ENCODE measurements at places on chromosomes 7 and 10. TPM values are rescaled to one million over a fixed set of nuclear protein-coding genes. Genes with fewer than 3 reads are reported as not detected.
A peak's percentile ranks its signal among the peaks of the same experiment; 100 is the strongest.

- H3K27me3 ChIP-seq: no peaks in the 10 kb centered on the region
- H3K27ac ChIP-seq: no peak overlapping the region
- no peaks in the 10 kb centered on the region for H3K36me3 ChIP-seq
- DNase-seq: no peak
These were observed 97.8 kb downstream of the CALCR start for GRCh38 chr7:93476491-93477344.

DNA sequence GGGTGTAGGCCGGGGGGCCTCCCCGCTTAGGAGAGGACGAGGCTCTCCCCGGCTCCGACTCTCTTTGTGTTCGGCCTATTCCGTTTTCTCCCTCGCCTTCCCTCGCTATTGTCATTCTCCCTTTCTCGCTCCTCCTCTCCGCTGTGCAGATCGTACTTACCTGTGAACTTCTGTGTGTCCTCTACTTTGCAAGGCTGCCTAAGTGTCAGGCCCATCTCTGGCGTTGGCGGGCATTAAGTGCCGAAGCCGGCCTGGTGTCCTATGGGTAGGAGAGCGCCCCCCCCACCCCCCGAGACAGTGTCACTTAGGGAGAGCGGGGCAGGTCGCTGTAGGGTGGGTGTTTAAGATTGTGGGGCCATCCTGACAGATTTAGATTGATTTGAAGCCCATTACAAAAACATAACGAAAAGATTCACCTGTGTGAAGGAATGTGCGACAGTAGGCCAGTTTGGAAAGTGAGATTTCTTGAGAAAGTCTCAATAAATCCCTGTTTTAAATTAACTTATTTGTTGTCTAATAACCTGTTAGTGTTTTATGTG lies 579 bp downstream of the RBM33 start:
- peak; percentile 33 for DNase-seq
- H3K4me1 ChIP-seq: peaks cover 10% of the 10 kb centered on the region
- peak overlapping the region; percentile 97 for H3K4me3 ChIP-seq
- H3K36me3 ChIP-seq: no peaks in the 10 kb centered on the region
- H3K27me3 ChIP-seq: no peaks in the 10 kb centered on the region

DNA sequence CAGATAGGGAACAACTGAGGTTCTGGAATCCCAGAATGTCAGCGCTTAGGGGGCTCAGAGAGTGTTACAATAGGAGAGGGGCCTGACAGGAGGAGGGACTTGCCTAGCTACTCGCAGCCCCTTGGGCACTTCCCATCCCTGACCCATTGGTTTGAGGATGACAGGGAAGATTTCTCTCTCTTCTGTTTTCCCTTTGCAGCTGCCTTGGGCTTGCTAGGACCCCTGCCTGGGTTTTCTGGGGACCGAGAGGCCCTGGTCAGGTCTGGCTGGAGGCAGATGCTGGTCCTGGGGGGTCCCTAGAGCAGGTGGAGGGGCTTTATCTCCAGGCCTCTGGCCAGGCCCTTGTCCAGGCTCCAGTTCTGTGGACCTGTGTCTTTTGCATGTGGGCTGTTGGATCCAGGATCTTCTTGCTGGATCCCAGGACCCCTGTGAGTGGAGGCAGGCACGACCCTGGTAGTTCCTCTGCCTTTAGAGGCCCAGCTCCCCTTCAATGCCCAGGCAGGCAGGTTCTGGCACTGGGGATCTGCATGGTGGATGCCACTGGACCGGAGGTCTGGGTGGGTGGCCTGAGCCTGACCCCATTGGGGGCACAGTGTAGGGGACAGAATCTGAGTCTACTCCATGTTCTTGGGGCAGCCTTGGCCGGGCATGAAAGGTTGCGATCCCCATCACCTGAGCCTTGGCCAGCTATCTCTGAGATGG lies 26.9 kb downstream of the RAMP3 start:
- H3K36me3 ChIP-seq: no peaks in the 10 kb centered on the region
- H3K27ac ChIP-seq: no peak overlapping the region
- H3K4me3 ChIP-seq: no peak overlapping the region
- H3K27me3 ChIP-seq: no peaks in the 10 kb centered on the region
- DNase-seq: no peak

GRCh38 chr7:92567460-92567859 lies 22.7 kb downstream of the FAM133B start:
- H3K4me3 ChIP-seq: no peak overlapping the region
- no peaks in the 10 kb centered on the region for H3K4me1 ChIP-seq
- no peaks in the 10 kb centered on the region for H3K27me3 ChIP-seq

- H3K36me3 ChIP-seq: no peaks in the 10 kb centered on the region
- no peaks in the 10 kb centered on the region for H3K4me1 ChIP-seq
- DNase-seq: no peak
- no peak overlapping the region for H3K4me3 ChIP-seq
These were observed 1035.5 kb downstream of the LRMDA start for GRCh38 chr10:76466836-76467503.

GRCh38 chr10:84190621-84191020 lies 3.7 kb upstream of the CDHR1 start:
- H3K36me3 ChIP-seq: no peaks in the 10 kb centered on the region
- no peaks in the 10 kb centered on the region for H3K27me3 ChIP-seq
- H3K4me3 ChIP-seq: no peak overlapping the region
- H3K4me1 ChIP-seq: peaks cover 3% of the 10 kb centered on the region
- no peak overlapping the region for H3K27ac ChIP-seq

ATG9B gene
- total RNA-seq: 0.27 TPM

- no peak overlapping the region for H3K4me3 ChIP-seq
- peak; percentile 7 for DNase-seq
- no peak overlapping the region for H3K27ac ChIP-seq
- H3K4me1 ChIP-seq: peaks cover 14% of the 10 kb centered on the region
These were observed 77.9 kb upstream of the LRRN3 start for GRCh38 chr7:111012799-111013675.

DNA sequence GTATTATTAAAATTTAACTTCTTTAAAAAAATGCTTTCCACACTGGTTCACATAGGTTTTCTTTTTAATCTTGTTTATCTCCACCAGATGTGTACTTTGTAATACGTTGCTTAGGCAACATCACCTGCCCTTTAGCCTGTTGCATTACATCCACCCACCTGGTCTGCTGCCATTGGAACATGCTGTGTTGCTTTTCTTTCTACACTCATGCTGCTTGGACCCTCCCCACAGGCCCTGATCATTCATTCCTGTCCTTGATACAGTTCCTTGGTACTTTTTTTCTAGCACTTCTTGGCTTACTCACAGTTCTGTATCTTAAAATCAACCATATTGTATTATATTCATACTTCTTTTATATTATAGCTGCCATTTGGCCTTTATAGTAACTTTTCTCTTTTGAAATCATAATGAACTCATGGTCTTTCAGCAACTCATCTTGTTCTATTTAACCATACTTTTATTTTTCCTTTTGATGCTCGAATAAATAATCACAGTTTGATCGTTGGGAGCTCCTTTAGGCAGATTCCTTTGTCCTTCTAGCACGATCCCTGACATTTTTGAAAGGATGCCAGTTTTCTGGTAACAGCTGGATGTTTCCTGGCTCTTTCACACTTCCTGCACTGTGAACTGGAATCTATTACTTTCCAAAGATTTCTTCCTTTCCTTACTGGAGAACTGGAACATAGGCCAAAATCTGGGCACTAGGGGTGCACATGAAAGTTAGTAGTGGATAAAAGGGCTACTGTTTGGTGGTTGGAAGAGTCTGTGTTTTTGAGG lies 125.1 kb downstream of the CDK14 start:
- H3K4me3 ChIP-seq: no peak overlapping the region
- peak; percentile 28 for DNase-seq
- peak overlapping the region; percentile 65 for H3K27ac ChIP-seq
- H3K36me3 ChIP-seq: no peaks in the 10 kb centered on the region

ARHGAP19 gene
- 7.0 TPM for total RNA-seq

DNA sequence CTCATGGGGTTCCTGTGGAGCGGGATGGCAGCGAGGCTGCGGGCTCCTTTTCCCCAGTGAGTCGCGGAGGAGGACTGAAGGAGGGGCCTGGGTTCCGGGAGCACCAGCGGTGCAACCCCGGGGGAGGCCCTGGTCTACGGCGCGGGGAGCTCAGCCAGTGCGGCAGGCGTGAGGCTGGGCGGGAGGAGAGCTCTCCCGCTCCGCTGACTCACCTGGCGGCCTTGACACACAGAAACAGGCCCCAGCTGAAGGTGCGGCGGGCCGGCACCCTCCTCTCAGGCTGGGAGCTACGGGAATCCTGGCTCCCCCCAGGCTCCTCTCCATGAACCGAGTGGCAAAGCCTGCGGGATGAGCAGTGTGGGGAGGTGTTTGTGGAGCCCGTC lies 6.8 kb upstream of the NOM1 start:
- no peak for DNase-seq
- no peaks in the 10 kb centered on the region for H3K27me3 ChIP-seq
- H3K27ac ChIP-seq: no peak overlapping the region
- no peaks in the 10 kb centered on the region for H3K36me3 ChIP-seq

AKR1C4 gene
- not detected for total RNA-seq

CC2D2B gene
- total RNA-seq: 1.2 TPM

NKX2-3 gene
- not detected for total RNA-seq

GRCh38 chr10:1531883-1532597 lies 205.3 kb downstream of the ADARB2 start:
- H3K27me3 ChIP-seq: no peaks in the 10 kb centered on the region
- H3K36me3 ChIP-seq: no peaks in the 10 kb centered on the region

DNA sequence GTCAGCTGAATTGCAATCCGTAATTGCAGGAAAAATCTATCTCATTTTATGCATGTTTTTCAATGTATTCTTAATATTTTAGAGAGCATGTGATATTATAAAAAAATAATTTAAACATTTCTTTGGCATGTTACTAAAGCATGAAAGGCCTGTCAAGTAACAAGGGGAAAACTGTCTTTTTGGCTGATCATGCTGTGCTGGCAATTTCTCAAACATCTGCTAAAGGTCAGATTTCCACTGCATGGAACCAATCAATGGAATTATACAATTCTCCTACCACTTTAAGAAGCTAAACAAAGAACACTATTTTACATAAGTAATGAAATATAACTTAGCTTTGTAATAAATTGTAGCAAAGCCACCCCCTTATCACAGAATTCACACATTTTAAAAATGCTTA lies 49.4 kb downstream of the JMJD1C start:
- no peaks in the 10 kb centered on the region for H3K27me3 ChIP-seq
- DNase-seq: no peak
- no peak overlapping the region for H3K27ac ChIP-seq

WNT16 gene
- not detected for total RNA-seq

MET gene
- total RNA-seq: 59.6 TPM

DNA sequence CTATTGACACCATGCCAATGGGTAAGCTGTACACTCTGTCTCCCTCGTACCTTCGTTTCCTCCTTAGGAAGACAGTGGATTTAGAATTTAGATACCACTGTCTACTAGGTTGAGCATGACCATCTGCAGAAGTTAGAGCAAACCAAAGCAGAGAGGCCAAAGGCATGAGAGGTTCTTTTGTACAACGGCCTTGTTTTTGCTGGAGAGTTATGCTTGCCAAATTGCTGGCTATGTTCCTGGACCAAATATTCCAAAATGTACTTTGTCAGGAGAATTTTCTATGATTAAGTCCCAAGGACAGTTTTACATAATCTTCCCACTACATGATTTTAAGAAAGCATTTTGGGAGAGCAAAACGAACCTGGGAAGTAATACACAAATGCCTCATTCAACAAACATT lies 47.9 kb upstream of the PLCE1 start:
- no peak overlapping the region for H3K27ac ChIP-seq
- DNase-seq: no peak
- H3K4me1 ChIP-seq: peaks cover 35% of the 10 kb centered on the region
- H3K4me3 ChIP-seq: no peak overlapping the region

- H3K27ac ChIP-seq: peak overlapping the region; percentile 100
- H3K4me3 ChIP-seq: no peak overlapping the region
- H3K36me3 ChIP-seq: peaks cover 37% of the 10 kb centered on the region
- peaks cover 34% of the 10 kb centered on the region for H3K4me1 ChIP-seq
- no peaks in the 10 kb centered on the region for H3K27me3 ChIP-seq
These were observed 13.4 kb downstream of the HNRNPF start for GRCh38 chr10:43395571-43396060.

DNA sequence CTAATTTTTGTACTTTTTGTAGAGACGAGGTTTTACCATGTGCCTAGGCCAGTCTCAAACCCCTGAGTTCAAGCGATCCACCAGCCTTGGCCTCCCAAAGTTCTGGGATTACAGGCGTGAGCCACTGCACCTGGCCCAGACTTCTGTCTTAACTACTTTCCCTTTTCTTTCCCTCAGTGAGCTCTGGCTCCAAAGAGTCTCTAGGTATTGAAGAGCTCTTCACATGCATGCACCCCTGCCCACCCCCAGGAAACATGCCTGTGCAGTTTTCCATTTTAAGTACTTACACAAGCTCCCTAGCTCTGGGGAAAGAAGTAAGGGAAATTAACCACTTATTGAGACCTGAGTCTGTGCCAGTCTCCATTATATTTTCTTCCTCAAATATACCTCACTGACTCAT lies 2.0 kb downstream of the MYOZ1 start:
- peak; percentile 71 for DNase-seq
- no peaks in the 10 kb centered on the region for H3K27me3 ChIP-seq
- no peaks in the 10 kb centered on the region for H3K36me3 ChIP-seq
- H3K27ac ChIP-seq: peak overlapping the region; percentile 75
- peaks cover 32% of the 10 kb centered on the region for H3K4me1 ChIP-seq

Measured in thyroid gland (tissue), 4 donors.